Activated T-helper 2 cell treated with anti-CD3 and anti-CD28 coated beads, Interferon-gamma antibody, Interleukin-2, Interleukin-4, amounts not matched to agents 10 μg/mL and 5 μg/mL and 100 μg/mL, durations not matched to agents 14 hours and 24 hours and 36 hours (primary cell): ENCODE measurements at places on chromosomes 2 and 18. TPM values are rescaled to one million over a fixed set of nuclear protein-coding genes. Genes with fewer than 3 reads are reported as not detected.

GRCh38 chr2:184769686-184770085 lies 171.4 kb downstream of the ZNF804A start:
- no peak for DNase-seq

- no peak for DNase-seq
Measured at GRCh38 chr2:32594573-32594972, 33.3 kb upstream of the TTC27 start.

ANKRD62 gene
- total RNA-seq: not detected in 2 replicates

DNA sequence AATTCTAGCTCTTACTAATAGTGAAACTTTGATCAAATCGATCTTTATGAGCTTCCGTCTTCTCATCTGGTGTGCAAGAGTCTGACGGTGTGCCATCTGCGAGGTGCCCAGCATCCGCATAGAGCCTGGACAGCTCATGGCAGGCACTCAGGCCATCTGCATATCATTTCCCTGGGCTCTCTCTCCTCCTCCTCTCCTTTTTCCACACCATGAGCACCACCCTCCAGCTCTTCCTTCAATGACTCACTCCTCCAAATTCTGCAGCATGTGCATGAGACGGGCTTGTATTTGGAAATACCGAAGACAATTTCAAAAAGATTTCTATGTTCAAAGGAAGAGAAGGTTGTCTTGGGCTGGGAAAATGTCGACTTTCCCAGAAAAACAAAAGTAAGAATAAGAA lies 161.1 kb downstream of the CCBE1 start:
- DNase-seq: no peak

UGT1A1 gene
- total RNA-seq: not detected in 2 replicates

GRCh38 chr18:44733754-44734465 lies 53.2 kb downstream of the SETBP1 start:
- DNase-seq: no peak

TMEM198 gene
- total RNA-seq: 3.8 and 4.9 TPM in 2 replicates

C2orf74 gene
- total RNA-seq: 7.7 and 7.9 TPM in 2 replicates

DNA sequence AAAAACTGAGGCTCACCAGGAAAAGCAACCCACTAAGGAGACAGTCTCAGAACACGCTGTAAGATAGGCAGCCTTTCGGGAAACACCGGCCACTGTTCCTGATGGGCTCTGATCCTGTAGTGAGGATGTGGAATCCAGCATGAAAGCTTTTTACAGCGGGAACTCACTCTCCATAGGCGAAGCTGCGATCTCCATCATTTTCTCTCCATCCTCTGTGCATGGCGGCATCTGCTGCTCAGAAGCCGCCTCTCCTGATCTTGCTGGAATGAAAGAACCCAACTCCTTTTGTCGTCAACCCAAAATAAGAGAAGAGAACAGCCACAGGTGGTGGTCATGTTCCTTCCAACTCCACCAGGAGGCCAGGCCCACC lies 49.9 kb downstream of the TMEM18 start:
- no peak for DNase-seq

GRCh38 chr2:70161069-70161534 lies 29.7 kb downstream of the C2orf42 start:
- DNase-seq: no peak

ADCYAP1 gene
- total RNA-seq: not detected in 2 replicates

GRCh38 chr2:114862243-114862642 lies 419.8 kb downstream of the DPP10 start:
- no peak for DNase-seq

DNA sequence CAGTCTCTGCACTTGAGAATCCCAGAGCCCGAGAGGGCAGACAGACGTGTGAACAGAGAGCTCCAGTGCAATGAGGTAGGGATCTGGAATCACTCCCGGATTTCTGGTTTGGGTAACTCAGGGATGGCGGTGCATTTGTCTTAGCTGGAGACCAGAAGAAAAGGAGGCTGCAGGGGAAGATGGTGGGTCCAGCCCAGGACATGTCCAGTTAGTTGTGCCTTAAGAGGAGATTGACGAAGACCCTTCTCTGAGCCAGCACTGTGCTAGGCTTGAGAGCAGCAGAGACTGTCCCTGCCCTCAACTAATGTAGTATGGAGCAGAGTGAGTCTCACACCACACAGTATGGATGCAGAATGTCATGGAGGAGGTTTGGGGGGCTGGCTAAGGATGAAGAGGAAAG lies 150.6 kb upstream of the COPS8 start:
- DNase-seq: no peak
